ENCODE measurements at places on chromosomes 4 and X. TPM values are rescaled to one million over a fixed set of nuclear protein-coding genes. Genes with fewer than 3 reads are reported as not detected.

DNA sequence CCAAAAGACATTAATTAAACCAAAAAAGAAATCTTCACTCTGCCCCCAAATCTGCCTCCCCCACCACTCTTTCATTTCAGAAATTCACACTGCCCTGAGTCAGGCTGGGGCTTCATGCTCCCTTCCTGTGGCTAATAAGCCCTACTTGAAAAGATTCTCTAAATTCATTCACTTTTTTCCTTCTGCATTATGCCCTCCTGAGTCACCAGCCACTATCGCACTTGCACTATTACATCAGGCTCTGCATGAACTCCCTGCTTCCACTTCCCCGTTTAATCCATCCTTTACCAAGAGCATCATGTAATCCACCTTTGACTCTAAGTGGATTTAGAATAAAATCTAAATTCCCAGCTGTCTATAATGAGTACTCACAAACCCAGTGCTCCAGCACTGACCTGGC, 295.4 kb upstream of the KLF3 start:
- no peak for DNase-seq
- peaks cover 35% of the 10 kb centered on the region for H3K4me1 ChIP-seq
- no peaks in the 10 kb centered on the region for H3K27me3 ChIP-seq
- no peaks in the 10 kb centered on the region for H3K36me3 ChIP-seq
- no peak overlapping the region for H3K4me3 ChIP-seq
- no peak overlapping the region for H3K27ac ChIP-seq

GRCh38 chrX:100407147-100407783, 2.8 kb downstream of the PCDH19 start:
- no peaks in the 10 kb centered on the region for H3K4me1 ChIP-seq
- DNase-seq, result no peak
- H3K27me3 ChIP-seq, result no peaks in the 10 kb centered on the region
- no peak overlapping the region for H3K27ac ChIP-seq
- no peak overlapping the region for H3K4me3 ChIP-seq
- H3K36me3 ChIP-seq, result no peaks in the 10 kb centered on the region

DNA sequence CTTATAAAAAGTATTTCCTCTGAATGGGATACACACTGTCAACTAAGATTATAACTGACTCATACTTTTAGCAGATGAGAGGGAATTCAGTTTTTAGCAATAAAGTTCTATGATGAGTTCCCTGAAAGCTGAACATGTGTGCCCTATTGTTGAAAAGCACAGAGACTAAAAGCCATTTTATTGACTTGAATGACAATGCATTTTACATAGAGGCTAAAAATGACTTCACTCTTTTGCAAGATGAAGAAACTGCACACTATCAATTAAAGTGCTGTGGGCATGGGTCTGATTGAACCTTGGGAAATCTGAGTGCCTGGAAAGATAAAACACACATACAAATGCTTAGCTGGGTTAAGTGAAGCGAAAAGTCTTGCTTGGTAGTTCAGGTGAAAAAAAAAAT, 633.4 kb downstream of the PDHA2 start:
- no peaks in the 10 kb centered on the region for H3K36me3 ChIP-seq
- H3K27ac ChIP-seq, result no peak overlapping the region
- no peak for DNase-seq
- no peak overlapping the region for H3K4me3 ChIP-seq
- H3K4me1 ChIP-seq, result no peaks in the 10 kb centered on the region

The HPSE gene
- total RNA-seq, result not detected
